Left renal pelvis (tissue), 4 donors: ENCODE measurements at places on chromosomes 12 and 14.

DNA sequence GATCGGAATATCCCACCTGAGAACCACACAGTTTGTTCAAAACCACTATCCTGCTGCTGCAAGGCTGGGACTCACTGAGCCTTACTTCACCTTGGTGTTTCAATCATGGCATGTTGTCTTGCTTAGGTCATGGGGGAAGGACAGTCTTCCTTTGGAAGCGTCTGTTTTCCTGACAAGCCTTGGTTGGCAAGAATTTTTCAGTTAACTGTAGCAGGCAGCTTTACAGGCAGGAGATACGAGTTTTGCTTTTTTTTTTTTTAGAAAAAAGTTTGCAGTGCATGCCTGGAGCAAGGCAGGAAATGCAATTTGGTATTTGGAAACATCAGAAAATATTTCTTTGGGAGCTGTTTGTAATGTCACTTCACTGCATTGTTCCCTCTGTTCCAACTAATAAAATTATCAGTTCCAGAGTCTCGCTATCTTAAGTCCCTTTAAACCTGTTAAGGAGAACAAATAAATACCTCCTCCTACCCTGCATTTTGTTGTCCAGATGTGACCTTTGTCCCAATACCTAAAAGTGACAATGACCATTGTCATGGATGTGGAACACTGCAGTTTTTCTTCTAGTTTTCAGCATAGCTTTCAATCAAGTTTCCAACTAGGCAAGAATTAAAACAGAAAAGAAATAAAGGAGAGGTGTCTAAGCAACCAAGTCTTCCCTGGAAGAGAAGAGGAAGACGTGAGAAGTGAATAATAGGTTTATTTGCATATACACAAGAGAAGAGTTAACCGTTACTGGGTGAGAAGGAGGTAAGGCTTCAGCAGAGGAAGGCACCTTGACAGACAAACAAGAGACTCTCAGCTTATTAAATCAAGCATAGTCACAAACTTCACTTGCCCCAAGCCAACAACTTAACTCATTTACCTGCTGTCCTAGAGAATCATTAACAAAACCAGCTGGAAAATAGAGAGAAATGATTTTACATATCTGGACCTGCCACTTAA lies 71.4 kb upstream of the ACTN1 start:
- DNase-seq, result no peak

DNA sequence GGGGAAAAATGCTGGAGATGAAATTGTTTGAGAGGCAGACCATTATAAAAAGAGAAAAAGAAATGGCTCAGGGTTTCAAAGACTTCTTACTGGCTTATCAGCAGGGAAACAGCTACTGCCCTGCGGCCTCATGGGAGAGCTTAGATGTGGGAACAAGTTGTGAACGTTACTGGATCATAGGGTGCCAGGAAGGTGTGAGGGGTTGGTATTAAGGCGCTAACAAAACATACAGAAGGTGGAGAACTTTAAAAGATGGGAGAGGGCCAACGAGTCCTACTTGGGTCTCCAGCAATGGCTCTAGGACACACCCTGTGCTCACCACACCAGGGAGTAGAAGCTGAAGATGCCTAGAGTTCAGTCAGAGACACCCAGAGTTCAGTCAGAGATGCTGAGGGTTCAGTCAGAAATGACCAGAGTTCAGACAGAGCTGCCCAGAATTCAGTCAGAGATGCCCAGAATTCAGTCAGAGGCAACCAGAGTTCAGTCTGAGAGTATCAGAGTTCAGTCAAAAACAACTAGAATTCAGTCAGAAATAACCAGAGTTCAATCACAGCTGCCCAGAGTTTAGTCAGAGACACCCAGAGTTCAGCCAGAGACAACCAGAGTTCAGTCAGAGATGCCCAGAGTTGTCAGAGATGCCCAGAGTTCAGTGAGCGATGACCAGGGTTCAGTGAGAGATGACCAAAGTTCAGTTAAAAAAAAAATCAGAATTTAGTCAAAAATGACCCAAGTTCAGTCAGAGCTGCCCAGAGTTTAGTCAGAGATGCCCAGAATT lies 1103.6 kb downstream of the BCL11B start:
- no peak for DNase-seq

DNA sequence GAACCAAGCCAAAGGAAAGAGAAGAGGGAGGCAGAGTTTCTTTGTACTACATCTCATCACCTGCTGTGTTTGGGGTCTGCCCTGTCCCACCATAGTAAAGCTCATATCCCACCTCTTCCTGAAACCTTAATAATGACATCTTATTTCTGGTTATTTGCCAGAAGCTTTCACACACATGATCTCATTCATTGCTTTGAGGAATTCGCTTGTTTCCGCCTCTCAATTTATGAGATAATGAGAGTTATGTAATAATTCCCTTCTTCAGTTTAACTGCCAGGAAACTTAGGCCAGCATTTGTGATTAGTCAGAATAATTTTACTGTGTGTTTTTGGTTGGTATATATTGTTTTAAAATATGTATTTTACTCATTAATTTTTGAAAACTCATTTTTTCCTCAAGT lies 205.2 kb downstream of the CACNA1C start:
- no peak for DNase-seq

DNA sequence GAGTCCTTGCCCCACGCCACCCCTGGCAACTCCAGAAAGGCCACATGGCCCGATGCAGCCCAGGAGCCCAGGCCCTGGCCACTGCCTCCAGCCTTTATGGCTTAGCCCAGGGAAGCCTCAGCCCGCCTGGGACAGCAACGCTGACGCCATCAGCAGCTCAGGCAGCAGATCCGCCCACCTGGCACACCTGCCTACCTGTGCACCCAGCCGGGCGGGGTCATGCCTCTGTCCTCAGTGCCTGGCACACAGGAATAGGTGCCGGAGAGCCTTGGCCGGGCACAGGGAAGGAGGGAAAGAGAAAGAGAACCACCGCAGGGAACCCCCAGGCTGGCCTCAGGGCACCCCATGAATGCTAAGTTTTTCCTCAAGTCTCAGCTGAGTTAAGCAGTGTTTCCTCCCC lies 21.1 kb downstream of the BEGAIN start:
- DNase-seq, result no peak

- no peak for DNase-seq
Observed at GRCh38 chr12:55720071-55720564, at the start of gene RDH5. RDH5 (plus strand) TSS chr12:55720393; CDS start chr12:55721185, 792 bp downstream.

- DNase-seq, result no peak
Observed at GRCh38 chr12:55845785-55846496, 3.2 kb upstream of the MMP19 start.
